ENCODE measurements at places on chromosomes 2 and 18. TPM values are rescaled to one million over a fixed set of nuclear protein-coding genes. Genes with fewer than 3 reads are reported as not detected.

DNA sequence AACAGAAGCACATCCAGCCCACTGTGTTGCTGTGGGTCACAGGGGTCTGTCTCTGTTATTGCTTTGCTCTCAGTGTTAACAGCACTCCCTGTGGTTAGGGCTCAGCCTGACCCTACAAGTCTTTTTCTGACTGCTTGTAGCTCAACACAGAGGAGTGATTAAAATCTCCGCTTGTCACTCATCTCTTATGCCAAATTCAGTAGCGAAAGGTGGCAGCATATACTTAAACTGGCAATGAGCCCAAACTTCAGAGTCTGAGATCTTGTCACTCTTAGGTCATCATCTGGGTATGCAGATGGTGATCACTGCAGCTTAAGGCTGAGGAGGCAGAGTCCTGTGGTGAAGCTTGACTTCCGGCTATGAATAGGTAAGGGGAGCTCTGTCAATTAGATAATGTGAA, 63.3 kb upstream of the CSRNP3 start:
- H3K4me1 ChIP-seq, result peaks cover 83% of the 10 kb centered on the region
- H3K36me3 ChIP-seq, result no peaks in the 10 kb centered on the region
- no peaks in the 10 kb centered on the region for H3K27me3 ChIP-seq
- peak; percentile 92 for DNase-seq

GRCh38 chr2:38528008-38528442, 74.7 kb downstream of the HNRNPLL start:
- DNase-seq, result peak; percentile 83
- H3K4me1 ChIP-seq, result peaks cover 3% of the 10 kb centered on the region
- no peak overlapping the region for H3K27ac ChIP-seq
- no peaks in the 10 kb centered on the region for H3K27me3 ChIP-seq
- H3K36me3 ChIP-seq, result no peaks in the 10 kb centered on the region
- H3K4me3 ChIP-seq, result peak overlapping the region; percentile 37

DNA sequence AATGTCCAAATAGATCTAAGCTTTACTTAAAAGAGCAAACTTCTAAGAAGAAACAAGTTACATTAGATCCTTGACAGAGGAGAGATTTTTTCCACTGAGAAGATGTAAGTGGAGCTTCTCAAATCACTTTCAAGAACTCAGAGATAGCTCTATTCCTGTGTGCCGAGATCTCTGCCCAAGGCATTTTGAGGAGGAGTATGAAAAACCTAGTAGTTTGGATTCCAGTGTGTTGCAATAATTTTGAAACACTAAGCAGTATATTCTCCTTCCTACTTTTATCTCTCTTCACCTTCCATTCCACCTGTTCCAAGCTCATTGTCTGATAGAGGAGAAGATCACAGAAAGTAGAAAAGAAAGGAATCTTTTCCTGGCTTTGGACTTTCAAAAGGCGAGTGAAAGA, 192.0 kb upstream of the TANK start:
- H3K36me3 ChIP-seq, result no peaks in the 10 kb centered on the region
- no peak overlapping the region for H3K27ac ChIP-seq
- DNase-seq, result no peak
- H3K4me1 ChIP-seq, result peaks cover 3% of the 10 kb centered on the region
- no peak overlapping the region for H3K4me3 ChIP-seq

DNA sequence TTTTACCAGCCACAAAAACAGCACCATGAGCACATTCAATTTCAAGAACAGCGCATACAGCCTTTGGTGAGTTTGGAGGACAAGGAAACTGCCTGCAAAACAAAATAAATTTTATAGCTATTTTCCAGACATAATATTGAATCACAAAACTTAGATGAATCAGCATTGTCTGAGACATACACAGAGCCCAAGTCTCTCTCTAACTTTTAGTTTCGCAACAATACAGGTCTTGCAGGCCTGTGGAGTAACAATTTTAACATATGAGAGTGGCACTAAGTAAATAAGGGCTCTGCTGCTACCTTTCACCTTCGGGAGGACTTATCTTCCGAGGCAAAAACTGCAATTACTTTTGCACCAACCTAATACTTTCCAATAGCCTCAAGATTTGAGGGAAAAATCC, 56.1 kb upstream of the PEX13 start:
- no peaks in the 10 kb centered on the region for H3K27me3 ChIP-seq
- no peak overlapping the region for H3K4me3 ChIP-seq
- H3K27ac ChIP-seq, result no peak overlapping the region
- DNase-seq, result no peak
- H3K4me1 ChIP-seq, result no peaks in the 10 kb centered on the region

- no peak overlapping the region for H3K27ac ChIP-seq
- H3K4me1 ChIP-seq, result no peaks in the 10 kb centered on the region
- H3K27me3 ChIP-seq, result no peaks in the 10 kb centered on the region
- no peak for DNase-seq
- no peaks in the 10 kb centered on the region for H3K36me3 ChIP-seq
Observed at GRCh38 chr2:162082036-162082435, 8.0 kb upstream of the DPP4 start.

GRCh38 chr2:16386431-16386830, 279.2 kb downstream of the CYRIA start:
- no peak overlapping the region for H3K4me3 ChIP-seq
- no peak overlapping the region for H3K27ac ChIP-seq
- peaks cover 23% of the 10 kb centered on the region for H3K27me3 ChIP-seq
- no peaks in the 10 kb centered on the region for H3K4me1 ChIP-seq
- no peak for DNase-seq

DNA sequence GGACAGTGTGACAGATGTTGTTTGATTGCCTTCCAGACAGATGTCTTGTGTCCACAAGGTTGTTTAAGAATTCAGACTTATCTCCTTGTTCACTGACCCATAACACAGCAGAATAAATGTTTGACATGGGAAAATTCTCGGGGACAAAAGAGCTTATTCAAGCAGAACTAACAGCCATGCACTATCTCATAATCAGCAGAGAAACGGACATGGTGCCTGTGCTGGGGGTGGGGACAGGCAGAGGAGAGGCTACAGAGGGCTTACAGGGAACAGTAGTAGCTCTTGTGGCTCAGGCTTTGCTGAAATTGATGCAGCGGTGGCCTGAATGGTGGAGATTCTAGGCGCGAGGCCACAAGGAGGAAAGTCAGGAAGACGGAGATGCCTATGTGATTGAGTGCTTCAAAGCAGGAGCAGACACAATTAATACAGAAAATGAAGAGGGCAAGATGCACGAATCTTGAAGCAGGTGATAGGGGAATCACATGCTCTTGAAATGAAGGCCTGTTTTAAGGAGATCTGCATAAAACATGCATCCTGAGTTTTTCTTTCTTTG, 62.0 kb upstream of the CAB39 start:
- no peak overlapping the region for H3K4me3 ChIP-seq
- H3K4me1 ChIP-seq, result no peaks in the 10 kb centered on the region
- peak; percentile 64 for DNase-seq
- H3K27me3 ChIP-seq, result no peaks in the 10 kb centered on the region
- H3K27ac ChIP-seq, result no peak overlapping the region
- H3K36me3 ChIP-seq, result no peaks in the 10 kb centered on the region

GRCh38 chr2:479031-479430, 191.1 kb upstream of the ALKAL2 start:
- no peak overlapping the region for H3K27ac ChIP-seq
- DNase-seq, result no peak
- H3K4me1 ChIP-seq, result no peaks in the 10 kb centered on the region
- H3K4me3 ChIP-seq, result no peak overlapping the region
- peaks cover 8% of the 10 kb centered on the region for H3K27me3 ChIP-seq
- no peaks in the 10 kb centered on the region for H3K36me3 ChIP-seq

GRCh38 chr2:143356736-143357446, 227.7 kb downstream of the ARHGAP15 start:
- DNase-seq, result no peak
- H3K4me3 ChIP-seq, result no peak overlapping the region
- H3K4me1 ChIP-seq, result peaks cover 3% of the 10 kb centered on the region
- no peak overlapping the region for H3K27ac ChIP-seq
- no peaks in the 10 kb centered on the region for H3K36me3 ChIP-seq

DNA sequence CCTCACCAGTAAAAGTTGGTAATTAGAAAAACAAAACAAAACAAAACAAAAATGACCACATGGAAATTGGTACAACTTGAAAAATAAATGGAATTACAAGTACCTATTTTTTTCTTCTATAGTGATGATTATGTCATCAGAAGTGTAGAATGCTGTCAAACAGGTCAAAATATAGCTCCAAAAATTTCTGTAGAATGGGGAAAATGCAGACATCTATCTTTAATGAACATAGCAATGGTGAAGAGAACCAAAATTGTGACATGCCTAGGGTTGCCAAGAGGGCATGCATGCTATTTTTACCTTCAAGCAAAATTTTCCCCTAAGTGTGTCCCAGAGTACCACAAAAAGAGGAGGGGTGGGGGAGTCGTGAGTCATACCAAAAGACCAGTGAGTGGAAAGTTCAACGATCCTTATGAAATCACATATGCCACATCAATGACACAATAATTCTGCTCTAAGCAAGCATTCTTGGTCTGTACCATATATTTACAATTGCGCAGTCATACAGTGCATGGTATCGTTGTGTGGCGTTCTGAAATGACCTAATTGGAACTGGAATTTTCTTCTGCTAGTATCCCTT, 1436.4 kb downstream of the SUCLG1 start:
- H3K4me1 ChIP-seq, result no peaks in the 10 kb centered on the region
- H3K4me3 ChIP-seq, result no peak overlapping the region
- H3K36me3 ChIP-seq, result no peaks in the 10 kb centered on the region
- DNase-seq, result no peak
- no peaks in the 10 kb centered on the region for H3K27me3 ChIP-seq

- no peak overlapping the region for H3K4me3 ChIP-seq
- H3K27ac ChIP-seq, result no peak overlapping the region
- DNase-seq, result no peak
- H3K27me3 ChIP-seq, result no peaks in the 10 kb centered on the region
- H3K36me3 ChIP-seq, result no peaks in the 10 kb centered on the region
- no peaks in the 10 kb centered on the region for H3K4me1 ChIP-seq
Observed at GRCh38 chr2:126222278-126222677, 433.7 kb upstream of the GYPC start.

GRCh38 chr2:139885921-139886498, 1105.8 kb upstream of the NXPH2 start:
- H3K4me1 ChIP-seq, result no peaks in the 10 kb centered on the region
- H3K27me3 ChIP-seq, result no peaks in the 10 kb centered on the region
- no peak for DNase-seq
- no peak overlapping the region for H3K4me3 ChIP-seq

DNA sequence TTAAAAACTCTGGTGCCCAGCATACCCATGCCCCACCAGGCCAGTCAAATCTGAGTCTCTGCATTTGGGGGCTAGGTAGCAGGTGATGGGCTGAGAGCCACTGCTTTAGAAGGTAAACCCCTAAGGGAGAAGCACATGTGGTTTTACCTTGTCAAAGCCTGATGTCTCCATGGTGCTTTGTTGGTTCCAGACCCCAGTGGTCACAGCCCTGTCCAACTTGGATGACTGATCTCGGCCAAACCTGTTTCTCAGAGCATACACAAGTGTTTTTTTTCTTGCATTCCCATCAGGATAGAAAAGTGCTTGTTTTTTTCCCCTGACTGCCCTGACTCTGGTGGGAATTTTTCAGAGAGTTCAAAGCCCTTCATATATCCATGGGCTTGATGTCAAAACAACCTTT, 13.5 kb downstream of the PLB1 start:
- no peak for DNase-seq
- H3K36me3 ChIP-seq, result no peaks in the 10 kb centered on the region
- no peak overlapping the region for H3K27ac ChIP-seq
- H3K4me3 ChIP-seq, result no peak overlapping the region

DNA sequence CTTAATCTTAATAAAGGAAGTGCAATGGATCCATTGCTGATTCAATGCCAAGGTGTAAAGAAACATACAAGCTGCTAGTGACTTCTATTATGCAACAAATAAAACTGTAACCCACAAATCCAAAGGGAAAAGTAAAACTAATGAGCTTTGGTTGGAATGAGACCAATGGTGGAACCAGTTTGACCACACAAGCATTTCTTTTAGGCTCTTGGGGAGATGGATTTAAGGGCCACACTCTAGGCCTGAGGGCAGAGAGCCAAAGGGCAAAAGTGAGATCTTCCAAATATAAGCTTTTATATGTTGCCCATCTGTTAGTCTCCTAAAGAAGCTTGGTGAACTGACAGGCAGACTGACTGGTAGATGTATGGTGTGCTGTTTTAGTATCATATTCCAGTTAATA, 41.5 kb upstream of the MMADHC start:
- H3K4me3 ChIP-seq, result no peak overlapping the region
- no peak overlapping the region for H3K27ac ChIP-seq
- no peaks in the 10 kb centered on the region for H3K36me3 ChIP-seq
- DNase-seq, result no peak
- no peaks in the 10 kb centered on the region for H3K4me1 ChIP-seq

GRCh38 chr2:62089658-62090057, 106.3 kb upstream of the B3GNT2 start:
- no peak overlapping the region for H3K4me3 ChIP-seq
- DNase-seq, result no peak
- H3K27me3 ChIP-seq, result no peaks in the 10 kb centered on the region
- no peaks in the 10 kb centered on the region for H3K4me1 ChIP-seq
- H3K36me3 ChIP-seq, result no peaks in the 10 kb centered on the region
- no peak overlapping the region for H3K27ac ChIP-seq

DNA sequence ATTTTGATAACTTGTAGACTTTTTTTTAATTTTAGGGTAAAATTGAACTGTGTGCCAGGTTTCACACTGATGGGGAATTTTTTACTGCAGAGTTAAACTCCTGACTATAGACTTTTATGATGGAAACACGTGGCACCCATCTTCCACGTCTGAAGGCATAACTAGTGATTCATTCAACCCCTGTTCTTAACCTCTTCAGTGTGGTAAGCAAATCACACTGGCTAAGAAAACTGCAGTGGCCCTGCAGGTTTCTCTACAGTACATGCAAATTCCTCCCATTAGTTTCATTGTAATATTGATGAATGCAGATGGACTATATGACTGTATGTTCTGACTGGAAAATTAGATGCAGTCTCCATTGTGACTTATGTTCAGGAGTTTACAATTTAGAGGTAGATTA, 47.2 kb downstream of the SMAD4 start:
- H3K36me3 ChIP-seq, result peaks cover 42% of the 10 kb centered on the region
- no peaks in the 10 kb centered on the region for H3K4me1 ChIP-seq
- H3K4me3 ChIP-seq, result no peak overlapping the region
- DNase-seq, result no peak
- no peak overlapping the region for H3K27ac ChIP-seq
- H3K27me3 ChIP-seq, result no peaks in the 10 kb centered on the region

DNA sequence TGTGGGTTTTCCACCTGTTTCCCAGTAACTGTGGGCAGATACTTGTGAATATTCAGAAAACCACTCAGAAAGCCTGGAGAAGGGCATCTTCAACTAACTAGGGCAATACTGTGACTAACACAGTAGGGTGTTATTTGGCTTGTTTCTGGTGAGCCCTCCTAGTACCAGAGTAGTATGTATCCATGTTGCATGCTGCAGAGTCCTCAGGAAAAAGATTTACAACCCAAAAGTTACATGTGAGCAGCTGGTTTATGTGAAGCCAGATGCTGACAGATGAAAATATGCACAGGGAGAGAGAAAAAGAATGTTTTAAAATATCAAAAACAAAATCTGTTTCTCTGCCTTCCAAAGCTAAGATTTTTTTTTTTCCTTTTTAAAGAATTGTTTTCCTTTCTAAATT, 333.2 kb upstream of the UBE2E3 start:
- H3K27me3 ChIP-seq, result no peaks in the 10 kb centered on the region
- no peak overlapping the region for H3K27ac ChIP-seq
- no peak overlapping the region for H3K4me3 ChIP-seq
- no peak for DNase-seq
- H3K36me3 ChIP-seq, result no peaks in the 10 kb centered on the region

The TUBA4A gene
- total RNA-seq, result 68.0 TPM

The TLX2 gene
- total RNA-seq, result not detected

The MRPL53 gene
- 99.2 TPM for total RNA-seq

The CPLX4 gene
- not detected for total RNA-seq

The STEAP3 gene
- 19.3 TPM for total RNA-seq

The MRO gene
- total RNA-seq, result 0.32 TPM

The FBXO36 gene
- 5.0 TPM for total RNA-seq

The GAL3ST2 gene
- 5.3 TPM for total RNA-seq

The SRD5A2 gene
- total RNA-seq, result not detected
